ENCODE measurements at places on chromosomes 13 and 19.
A peak's percentile ranks its signal among the peaks of the same experiment; 100 is the strongest.

DNA sequence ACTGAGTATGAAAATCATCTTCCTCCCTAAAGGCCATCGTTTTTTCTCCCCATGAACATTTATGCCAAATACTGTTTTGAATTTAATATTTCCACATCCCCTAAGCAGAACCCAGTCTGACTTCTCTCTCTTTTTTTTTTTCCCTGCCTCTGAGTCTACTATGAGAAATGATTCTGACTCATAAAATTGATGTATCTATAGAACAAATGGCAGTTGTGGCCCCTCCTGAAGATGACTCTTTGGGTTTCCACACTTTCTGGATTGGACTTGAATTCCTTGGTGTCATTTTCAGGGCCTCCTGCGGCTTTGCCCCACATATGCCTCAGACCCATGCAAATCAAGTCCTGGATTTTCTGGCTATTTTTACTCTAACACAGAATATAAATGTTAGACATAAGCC, 22.7 kb upstream of the NAXD start:
- H3K4me3 ChIP-seq: no peak overlapping the region
- H3K36me3 ChIP-seq: no peaks in the 10 kb centered on the region
- H3K27me3 ChIP-seq: peaks cover 5% of the 10 kb centered on the region

DNA sequence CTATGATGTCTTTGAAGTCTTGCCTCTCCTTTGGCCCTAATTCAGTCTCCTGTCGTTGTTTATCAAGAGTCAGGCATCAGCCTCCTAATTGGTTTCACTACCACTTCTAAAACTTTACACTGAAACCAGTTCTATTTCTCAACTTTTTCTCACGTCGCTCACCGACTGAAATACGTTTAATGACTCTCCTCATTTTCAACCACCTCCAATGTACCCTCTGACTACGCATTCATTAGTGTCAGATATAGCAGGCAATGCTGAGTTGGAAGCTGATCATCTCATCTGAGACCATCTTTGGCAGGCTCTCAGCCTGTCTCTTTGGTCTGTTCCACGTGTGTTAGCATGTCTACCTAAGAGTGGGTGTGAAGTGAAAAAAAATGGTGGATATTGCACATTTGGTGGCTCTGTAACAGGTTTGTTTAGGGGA, 128.1 kb downstream of the KL start:
- H3K4me3 ChIP-seq: no peak overlapping the region
- peaks cover 30% of the 10 kb centered on the region for H3K4me1 ChIP-seq
- peak overlapping the region; percentile 12 for H3K27ac ChIP-seq
- H3K27me3 ChIP-seq: peaks cover 2% of the 10 kb centered on the region

- H3K27ac ChIP-seq: peak overlapping the region; percentile 69
- no peak for DNase-seq
- peaks cover 33% of the 10 kb centered on the region for H3K4me1 ChIP-seq
- peaks cover 2% of the 10 kb centered on the region for H3K27me3 ChIP-seq
- H3K36me3 ChIP-seq: peaks cover 16% of the 10 kb centered on the region
Measured at GRCh38 chr19:17109962-17110598, 34.5 kb downstream of the MYO9B start.

- no peak overlapping the region for H3K27ac ChIP-seq
- peaks cover 4% of the 10 kb centered on the region for H3K27me3 ChIP-seq
- H3K4me1 ChIP-seq: peaks cover 42% of the 10 kb centered on the region
- H3K36me3 ChIP-seq: peaks cover 3% of the 10 kb centered on the region
- DNase-seq: no peak
Measured at GRCh38 chr19:17495639-17496296, 15.7 kb upstream of the PGLS start.

- peaks cover 5% of the 10 kb centered on the region for H3K27me3 ChIP-seq
- DNase-seq: no peak
Measured at GRCh38 chr13:95650696-95651095, 6.2 kb upstream of the DZIP1 start.

- DNase-seq: no peak
- no peaks in the 10 kb centered on the region for H3K27me3 ChIP-seq
- H3K36me3 ChIP-seq: peaks cover 9% of the 10 kb centered on the region
- H3K27ac ChIP-seq: no peak overlapping the region
Measured at GRCh38 chr19:8302734-8303133, 5.4 kb downstream of the CD320 start.

- no peak overlapping the region for H3K4me3 ChIP-seq
- DNase-seq: no peak
- no peaks in the 10 kb centered on the region for H3K4me1 ChIP-seq
- no peaks in the 10 kb centered on the region for H3K27me3 ChIP-seq
- no peaks in the 10 kb centered on the region for H3K36me3 ChIP-seq
- H3K27ac ChIP-seq: no peak overlapping the region
Measured at GRCh38 chr13:97471711-97472110, 37.7 kb downstream of the RAP2A start.

- peaks cover 39% of the 10 kb centered on the region for H3K27me3 ChIP-seq
- H3K4me1 ChIP-seq: no peaks in the 10 kb centered on the region
- H3K36me3 ChIP-seq: no peaks in the 10 kb centered on the region
- DNase-seq: no peak
Measured at GRCh38 chr13:26855071-26855470, 94.5 kb upstream of the GPR12 start.

DNA sequence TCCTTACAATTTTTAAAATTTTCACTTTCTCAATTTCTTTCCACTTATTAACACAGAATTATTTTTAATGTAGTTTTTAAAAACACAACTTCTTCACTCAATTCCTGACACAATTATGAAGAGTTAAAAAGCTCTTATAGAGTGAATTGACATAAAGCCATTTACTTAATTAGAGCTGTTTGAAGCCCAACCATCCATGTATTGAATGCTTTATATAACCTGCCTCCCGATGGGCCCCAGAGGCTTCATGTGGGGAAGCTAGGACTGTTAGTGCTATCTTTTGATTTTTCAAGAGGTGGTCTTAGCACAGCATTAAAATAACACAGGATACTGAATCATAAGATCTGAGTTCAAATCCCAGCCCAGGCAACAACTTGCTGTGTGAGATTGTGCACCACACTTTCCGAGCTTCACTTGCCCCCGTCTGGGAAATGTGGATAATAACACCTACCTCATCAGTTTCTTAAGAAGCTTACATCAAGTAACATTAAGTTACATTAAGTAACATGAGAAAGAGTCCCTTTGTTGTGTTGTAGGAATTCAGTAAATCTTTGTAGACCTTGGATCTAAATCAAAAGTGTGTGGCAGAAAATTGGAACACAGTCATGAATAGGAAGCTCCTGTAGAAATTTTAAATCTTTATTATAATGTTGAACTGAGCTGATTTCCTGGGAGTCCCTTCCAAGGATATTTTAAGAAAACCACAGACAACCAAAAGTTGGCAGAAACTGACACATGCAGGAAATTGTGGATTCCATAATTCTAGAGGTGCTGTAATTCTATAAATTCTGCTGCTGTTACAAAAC, 5.5 kb upstream of the ENOX1 start:
- no peak overlapping the region for H3K4me3 ChIP-seq
- peaks cover 25% of the 10 kb centered on the region for H3K4me1 ChIP-seq
- no peaks in the 10 kb centered on the region for H3K36me3 ChIP-seq
- H3K27ac ChIP-seq: no peak overlapping the region

GRCh38 chr13:39417643-39418042, 185.3 kb downstream of the LHFPL6 start:
- peak overlapping the region; percentile 86 for H3K27ac ChIP-seq
- H3K4me1 ChIP-seq: peaks cover 29% of the 10 kb centered on the region
- peak; percentile 54 for DNase-seq
- H3K4me3 ChIP-seq: peak overlapping the region; percentile 85
- no peaks in the 10 kb centered on the region for H3K36me3 ChIP-seq

- H3K4me1 ChIP-seq: peaks cover 41% of the 10 kb centered on the region
- no peak for DNase-seq
- peaks cover 32% of the 10 kb centered on the region for H3K36me3 ChIP-seq
Measured at GRCh38 chr13:99075268-99076191, 97.7 kb upstream of the DOCK9 start.

DNA sequence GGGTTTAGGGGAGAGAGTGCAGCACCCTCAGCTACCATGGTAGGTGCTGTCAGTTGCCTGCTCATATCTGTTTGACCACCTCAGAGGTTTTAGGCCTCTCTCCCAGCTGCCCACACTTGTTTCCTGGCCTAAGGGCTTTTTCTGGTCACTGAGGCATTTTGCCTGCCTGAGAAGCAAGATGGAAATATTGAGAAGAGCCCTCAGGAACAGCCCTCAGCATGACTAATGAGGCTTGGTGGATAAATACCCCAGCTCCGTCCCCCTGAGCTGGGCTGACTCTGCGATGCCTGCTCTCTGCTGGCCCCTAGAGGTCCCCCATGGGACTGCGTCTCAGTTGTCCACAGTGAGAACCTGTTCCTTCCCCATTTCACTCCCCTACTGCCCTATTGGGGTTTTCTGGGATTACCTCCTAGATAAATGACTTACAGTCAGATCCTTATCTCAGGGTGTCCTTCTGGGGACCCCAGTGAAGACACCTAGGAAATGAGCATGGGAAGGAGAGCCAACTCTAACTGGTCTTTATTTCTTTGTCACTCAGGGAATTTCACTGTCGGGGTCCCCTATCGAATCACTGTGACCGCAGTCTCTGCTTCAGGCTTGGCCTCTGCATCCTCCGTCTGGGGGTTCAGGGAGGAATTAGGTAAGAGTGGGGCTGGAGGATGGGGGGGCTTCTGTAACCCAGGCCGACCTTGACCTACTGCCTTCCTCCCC, 13.3 kb downstream of the PALM3 start:
- no peak overlapping the region for H3K4me3 ChIP-seq
- no peaks in the 10 kb centered on the region for H3K27me3 ChIP-seq
- no peak overlapping the region for H3K27ac ChIP-seq
- peaks cover 5% of the 10 kb centered on the region for H3K36me3 ChIP-seq
- no peaks in the 10 kb centered on the region for H3K4me1 ChIP-seq

GRCh38 chr19:572743-573518, 535 bp downstream of the BSG start:
- peaks cover 6% of the 10 kb centered on the region for H3K27me3 ChIP-seq
- no peaks in the 10 kb centered on the region for H3K36me3 ChIP-seq

- no peaks in the 10 kb centered on the region for H3K4me1 ChIP-seq
- H3K36me3 ChIP-seq: peaks cover 77% of the 10 kb centered on the region
- H3K4me3 ChIP-seq: no peak overlapping the region
Measured at GRCh38 chr19:11721681-11722080, 17.1 kb downstream of the ZNF823 start.

DNA sequence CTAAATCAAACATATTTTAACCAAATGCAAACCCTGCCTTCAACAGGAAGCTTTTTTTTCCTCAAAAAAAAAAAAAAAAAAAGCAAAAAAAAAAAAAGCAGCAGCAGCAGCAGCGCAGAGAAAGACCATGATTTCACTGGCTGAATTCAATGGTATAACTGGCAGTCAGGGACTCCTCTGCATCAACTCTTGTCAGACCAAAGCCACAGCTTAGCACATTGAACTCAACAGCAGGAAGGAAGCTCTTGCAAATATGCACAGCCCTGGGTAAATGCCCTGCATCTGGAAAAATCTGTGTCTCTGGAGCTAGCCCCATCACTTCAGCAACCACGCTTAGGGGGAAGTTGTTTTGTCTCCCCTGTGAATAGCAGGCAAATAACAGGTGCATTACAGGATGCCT, 17.6 kb upstream of the DHRS12 start:
- H3K27ac ChIP-seq: no peak overlapping the region
- H3K27me3 ChIP-seq: peaks cover 36% of the 10 kb centered on the region
- H3K4me1 ChIP-seq: no peaks in the 10 kb centered on the region
- H3K36me3 ChIP-seq: no peaks in the 10 kb centered on the region
- DNase-seq: no peak
- H3K4me3 ChIP-seq: no peak overlapping the region

DNA sequence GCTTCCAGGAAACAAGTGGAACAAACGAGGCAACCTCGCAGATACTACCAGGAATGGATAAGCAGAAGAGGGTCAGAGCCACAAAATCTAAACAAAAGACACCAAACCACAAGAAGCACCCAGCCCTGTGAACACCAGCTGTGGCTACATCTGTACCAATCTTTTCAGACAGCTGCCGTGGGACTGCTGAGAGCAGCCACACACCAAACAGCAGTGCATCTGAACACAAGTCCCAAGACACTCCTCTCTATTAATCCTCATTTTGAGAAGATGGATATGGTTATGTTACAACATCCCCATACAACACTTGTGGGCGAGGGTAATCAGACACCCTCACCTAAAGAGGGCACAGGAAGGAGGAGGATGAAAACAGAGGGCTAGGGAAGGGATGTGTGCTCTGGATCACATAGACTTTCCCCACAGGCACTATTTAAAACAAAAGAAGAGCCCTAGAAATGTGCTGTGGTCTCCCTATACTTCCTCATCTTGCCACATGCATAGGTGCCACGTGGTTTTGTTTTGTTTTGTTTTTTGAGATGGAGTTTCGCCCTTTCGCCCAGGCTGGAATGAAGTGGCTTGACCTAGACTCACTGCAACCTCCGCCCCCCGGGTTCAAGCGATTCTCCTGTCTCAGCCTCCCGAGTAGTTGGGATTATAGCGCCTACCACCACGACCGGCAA, 41.6 kb upstream of the ZNF14 start:
- H3K4me1 ChIP-seq: peaks cover 19% of the 10 kb centered on the region
- no peak overlapping the region for H3K27ac ChIP-seq
- H3K27me3 ChIP-seq: peaks cover 1% of the 10 kb centered on the region
- DNase-seq: no peak

- H3K4me3 ChIP-seq: no peak overlapping the region
- H3K27ac ChIP-seq: no peak overlapping the region
- H3K36me3 ChIP-seq: no peaks in the 10 kb centered on the region
- no peaks in the 10 kb centered on the region for H3K4me1 ChIP-seq
- no peak for DNase-seq
Measured at GRCh38 chr13:46178143-46178542, 3.8 kb downstream of the LCP1 start.

GRCh38 chr19:15934332-15935078, at the start of gene CYP4F11:
TSS of gene CYP4F11 (minus strand) at chr19:15934529. CDS start at chr19:15934408, 121 bp downstream.
- H3K4me1 ChIP-seq: no peaks in the 10 kb centered on the region
- no peak within 1 kb of the TSS for H3K4me3 ChIP-seq
- H3K27me3 ChIP-seq: no peaks in the 10 kb centered on the region
- H3K27ac ChIP-seq: no peak within 1 kb of the TSS
- H3K36me3 ChIP-seq: no peaks in the 10 kb centered on the region

DNA sequence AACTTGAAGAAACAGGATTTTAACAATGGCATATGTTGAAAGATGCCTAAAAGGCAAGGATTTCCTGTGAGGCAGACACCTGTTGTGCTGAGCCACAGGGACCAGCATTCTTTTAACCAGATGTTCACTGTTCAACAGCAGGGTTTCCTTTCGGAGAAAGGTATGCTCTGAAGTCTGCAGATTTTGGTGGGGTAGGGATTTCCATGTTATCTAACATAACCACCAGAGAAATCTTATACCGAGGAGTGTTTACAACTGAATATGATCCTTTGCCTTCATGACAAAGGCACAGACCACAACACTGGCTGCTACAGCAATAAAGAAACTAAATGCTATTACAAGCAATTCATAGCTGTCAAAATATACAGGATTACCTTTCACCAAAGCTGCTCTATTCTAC, 48.1 kb downstream of the MPHOSPH8 start:
- H3K27ac ChIP-seq: no peak overlapping the region
- no peak overlapping the region for H3K4me3 ChIP-seq
- peaks cover 15% of the 10 kb centered on the region for H3K36me3 ChIP-seq
- no peak for DNase-seq

- H3K36me3 ChIP-seq: no peaks in the 10 kb centered on the region
- H3K27me3 ChIP-seq: peaks cover 10% of the 10 kb centered on the region
- no peak overlapping the region for H3K27ac ChIP-seq
- DNase-seq: no peak
- no peak overlapping the region for H3K4me3 ChIP-seq
Measured at GRCh38 chr13:98686270-98686669, 66.2 kb downstream of the SLC15A1 start.

Measured in HFFc6 (cell line).